H9 (cell line): ENCODE measurements at places on chromosomes 6 and 20.

DNA sequence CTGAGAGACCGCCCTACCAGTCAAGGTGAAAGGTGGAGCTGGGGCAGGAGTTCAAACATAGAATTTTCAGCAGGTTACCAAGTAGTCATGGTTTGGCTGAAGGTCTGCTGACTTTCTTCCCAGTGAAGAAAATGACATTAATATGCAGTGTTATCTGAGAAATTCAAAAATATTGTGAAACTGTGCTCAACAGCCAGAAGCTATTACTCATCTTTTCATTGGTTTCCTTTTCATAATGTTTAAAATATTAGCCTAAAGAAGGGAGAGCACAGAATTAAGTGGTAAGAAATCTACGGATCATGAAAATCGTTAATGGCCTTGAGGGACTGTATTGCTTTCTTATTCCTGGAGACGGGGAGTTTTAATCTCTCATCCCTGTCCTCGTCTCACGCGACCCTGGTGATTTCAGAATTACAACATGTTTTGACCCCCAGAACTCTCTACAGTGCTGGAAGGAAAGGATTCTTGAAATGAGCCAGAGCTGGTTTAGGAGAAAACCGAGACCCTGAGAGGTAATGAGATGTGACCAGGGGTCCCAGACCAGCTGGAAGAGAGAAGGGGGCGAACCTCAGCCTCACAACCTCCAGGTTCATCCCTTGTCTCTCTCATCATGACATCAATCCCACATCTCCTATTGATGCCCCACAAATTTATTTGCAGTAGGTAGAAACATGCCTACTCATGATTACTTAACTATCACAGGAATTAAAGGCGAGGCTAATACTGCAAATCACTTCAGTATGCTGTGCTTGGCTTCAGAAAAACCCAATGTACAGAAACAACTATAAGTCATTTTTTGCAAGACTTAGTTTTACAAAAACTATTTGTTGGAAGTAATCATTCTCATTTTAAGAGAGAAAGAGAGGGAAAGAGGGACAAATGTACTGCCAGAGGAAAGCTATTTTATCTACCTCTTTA, 209.5 kb downstream of the FNDC1 start:
- no peak for DNase-seq

DNA sequence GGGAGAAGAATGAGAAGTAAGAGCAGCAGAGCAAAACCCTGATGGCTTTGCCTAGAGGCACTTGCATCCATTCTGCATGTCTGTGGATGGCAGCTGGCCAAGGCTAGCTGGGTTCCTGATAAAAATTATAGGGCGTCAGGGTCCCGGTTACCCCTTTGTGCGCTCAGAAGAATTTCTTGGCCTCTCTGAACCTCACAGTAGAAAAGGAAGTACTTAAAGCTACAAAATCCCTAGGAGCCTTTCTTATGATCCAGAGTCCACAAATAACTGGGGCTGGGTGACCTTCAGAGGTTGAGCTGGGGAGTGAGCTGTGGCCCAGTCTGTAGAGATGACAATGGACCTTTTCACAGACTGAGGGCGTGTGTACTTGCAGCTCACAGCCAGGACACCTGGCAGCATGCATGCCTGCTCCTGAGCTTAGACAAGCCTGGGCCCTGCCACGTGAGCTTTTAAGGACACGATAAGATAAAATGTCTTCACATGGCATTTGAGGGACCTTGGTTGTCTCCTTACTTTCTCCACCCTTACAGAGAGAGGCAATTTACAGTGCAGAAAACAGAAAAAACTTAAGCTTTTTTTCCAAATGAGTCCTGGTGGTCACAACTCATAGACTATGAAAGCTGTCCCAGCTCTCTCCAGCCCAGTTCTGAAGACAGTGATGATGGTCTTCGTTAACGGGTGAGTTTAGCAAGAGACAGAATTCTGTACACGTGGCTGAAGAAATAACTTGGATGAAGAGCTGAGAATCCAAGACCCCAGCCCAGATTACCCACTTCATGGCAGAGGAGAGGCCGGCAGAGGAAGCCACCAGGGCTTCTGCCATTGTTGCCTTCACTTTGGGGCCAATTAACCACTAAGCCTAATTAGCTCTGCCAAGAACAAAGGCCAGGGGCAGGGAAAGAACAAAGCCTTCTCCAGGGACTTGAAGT, 50.3 kb downstream of the FOXA2 start:
- no peak for DNase-seq

GRCh38 chr20:2747676-2748235, 52.7 kb downstream of the CPXM1 start:
- DNase-seq, result no peak

DNA sequence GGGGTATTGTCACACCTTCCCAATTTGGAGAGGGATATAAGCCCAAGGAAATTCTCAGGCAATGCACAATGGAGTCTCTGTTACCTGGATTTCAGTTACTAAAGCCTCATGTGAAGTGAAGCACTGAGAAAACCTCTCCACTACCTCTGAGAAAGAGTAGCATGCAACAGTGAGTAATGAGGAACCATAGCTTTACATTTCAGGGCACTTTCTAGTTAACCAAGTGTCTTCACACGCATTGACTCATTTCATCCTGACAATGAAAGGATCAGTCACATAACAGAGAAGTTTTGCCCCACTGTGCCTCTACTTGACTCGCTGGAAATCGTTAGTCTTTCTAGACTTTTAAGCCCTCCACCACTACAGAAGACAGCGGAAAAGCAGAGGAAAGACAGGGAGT, 86.2 kb upstream of the ARID1B start:
- no peak for DNase-seq

- no peak for DNase-seq
Observed at GRCh38 chr20:62183426-62184142, 756 bp downstream of the MTG2 start.

DNA sequence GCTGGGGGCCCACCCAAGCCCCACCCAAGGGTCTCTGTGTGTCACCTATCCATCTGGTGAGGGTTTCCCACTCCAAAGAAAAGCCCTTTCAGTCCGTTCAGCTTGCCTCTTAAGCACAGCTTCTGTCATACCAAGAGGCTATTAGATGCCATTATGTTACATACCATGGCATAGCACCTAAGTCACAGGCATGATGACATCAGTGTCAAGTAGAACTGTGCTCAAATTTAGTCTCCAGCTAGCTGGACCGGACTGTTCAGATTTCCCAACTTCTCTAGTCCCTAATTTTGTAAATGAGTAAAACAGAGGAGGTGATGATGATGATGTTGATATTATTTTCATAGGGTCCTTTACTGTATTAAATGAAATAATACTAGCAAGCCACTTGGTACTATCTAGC, 19.2 kb upstream of the PLEKHG1 start:
- no peak for DNase-seq

DNA sequence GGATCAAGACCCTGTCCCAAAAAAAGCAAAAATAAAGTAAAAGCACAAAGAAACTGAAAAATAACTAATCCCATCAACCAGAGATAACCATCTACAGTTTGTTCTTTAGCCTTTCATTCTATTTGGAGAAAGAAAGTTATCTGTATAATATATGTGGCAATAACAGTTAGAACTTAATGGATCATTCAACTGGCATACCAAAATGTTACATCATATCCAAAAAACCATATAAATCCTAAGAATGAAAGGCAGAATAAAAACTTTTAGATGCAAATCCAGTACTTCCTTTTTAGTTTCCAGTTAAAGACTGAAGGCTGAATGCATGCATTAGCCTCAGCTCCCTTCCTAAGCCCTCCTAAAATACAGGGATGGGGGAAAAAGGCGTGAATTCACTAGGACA, 25.2 kb downstream of the ILRUN start:
- DNase-seq, result no peak
